ENCODE measurements at places on chromosomes 6 and 20.

GRCh38 chr20:46021361-46022359 is 7.4 kb upstream of the SLC12A5 start:
- DNase-seq, result peak; percentile 51

DNA sequence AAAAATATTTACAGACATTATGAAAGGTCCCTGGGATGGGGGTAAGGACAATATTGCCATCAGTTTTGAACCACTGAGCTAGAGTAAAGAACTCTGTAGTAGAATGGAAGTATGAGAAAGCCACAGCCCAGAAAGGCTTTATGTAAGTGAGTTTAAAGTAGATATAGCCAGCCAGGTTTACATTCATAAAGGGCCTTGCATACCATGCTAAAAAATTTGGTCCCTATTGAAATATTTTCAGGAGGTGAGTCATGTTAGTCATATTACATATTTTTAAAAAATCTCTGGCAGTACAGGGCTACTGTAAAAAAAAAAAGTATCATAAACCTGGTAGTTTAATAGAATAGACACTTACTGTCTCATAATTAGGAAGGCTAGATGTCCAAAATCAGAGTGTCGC is 3.5 kb downstream of the ZKSCAN8 start:
- DNase-seq, result no peak

- no peak for DNase-seq
Measured at GRCh38 chr20:1702328-1702727, 44.7 kb upstream of the SIRPG start.

- no peak for DNase-seq
Measured at GRCh38 chr6:6981681-6982322, 126.0 kb upstream of the RREB1 start.
